A549 treated with AZD2906 at 1 μM for 4 hours (cell line): ENCODE measurements at places on chromosomes 1 and 21. TPM values are rescaled to one million over a fixed set of nuclear protein-coding genes. Genes with fewer than 3 reads are reported as not detected.

HFM1 gene
- total RNA-seq: 0.01 to 0.14 TPM (median 0.09 TPM) in 3 of 5 replicates, not detected in the others

OR10J1 gene
- total RNA-seq: not detected in 5 replicates

PGLYRP3 gene
- not detected in 5 replicates for total RNA-seq

DUSP10 gene
- total RNA-seq: 1.7 to 2.3 TPM (median 2.0 TPM) in 5 replicates

FMO1 gene
- total RNA-seq: not detected in 5 replicates
